ENCODE measurements at places on chromosomes 7 and 10.

GRCh38 chr10:759898-760477, 70.5 kb upstream of the DIP2C start:
- DNase-seq: no peak

GRCh38 chr7:138029941-138030340, 28.1 kb upstream of the CREB3L2 start:
- no peak for DNase-seq

DNA sequence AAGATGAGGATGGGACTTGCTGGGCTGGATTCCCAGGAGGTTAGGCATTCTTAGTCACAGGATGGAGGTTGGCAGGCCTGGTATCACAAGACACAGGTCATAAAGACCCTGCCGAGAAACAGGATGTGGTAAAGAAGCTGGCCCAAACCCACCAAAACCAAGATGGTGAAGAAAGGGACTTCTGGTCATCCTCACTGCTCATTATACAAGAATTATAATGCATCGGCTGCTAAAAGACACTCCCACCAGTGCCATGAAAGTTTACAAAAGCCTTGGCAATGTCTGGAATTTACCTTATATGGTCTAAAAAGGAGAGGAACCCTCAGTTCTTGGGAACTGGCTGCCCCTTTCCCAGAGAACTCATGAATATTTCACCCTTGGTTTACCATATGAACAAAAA, 345.5 kb upstream of the POM121L12 start:
- no peak for DNase-seq

- no peak for DNase-seq
These were observed 62.8 kb upstream of the CUX1 start for GRCh38 chr7:101754424-101755159.

- DNase-seq: no peak
These were observed 38.8 kb downstream of the DLG5 start for GRCh38 chr10:77887631-77888355.

- DNase-seq: no peak
These were observed 148.5 kb upstream of the AKR1E2 start for GRCh38 chr10:4677296-4678021.

DNA sequence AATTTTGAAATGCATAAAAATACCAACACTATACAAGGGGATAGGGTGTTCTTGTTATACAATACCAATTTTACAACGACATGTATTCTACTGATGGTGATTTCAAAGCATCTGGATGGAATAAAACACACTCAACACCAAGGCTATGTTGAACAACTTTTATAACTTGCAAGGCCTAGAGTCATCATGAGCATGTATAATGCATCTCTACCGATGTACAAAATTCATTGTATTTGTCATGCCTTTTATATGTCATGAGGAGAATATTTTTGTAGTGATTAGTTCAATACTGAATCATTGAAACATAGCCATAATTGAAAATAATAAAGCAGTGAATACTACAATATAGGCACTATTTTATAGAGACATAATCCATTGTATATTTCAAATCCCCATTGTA, 160.2 kb downstream of the ETV1 start:
- DNase-seq: no peak

- no peak for DNase-seq
These were observed 84.0 kb upstream of the PPP1R17 start for GRCh38 chr7:31603046-31603445.

DNA sequence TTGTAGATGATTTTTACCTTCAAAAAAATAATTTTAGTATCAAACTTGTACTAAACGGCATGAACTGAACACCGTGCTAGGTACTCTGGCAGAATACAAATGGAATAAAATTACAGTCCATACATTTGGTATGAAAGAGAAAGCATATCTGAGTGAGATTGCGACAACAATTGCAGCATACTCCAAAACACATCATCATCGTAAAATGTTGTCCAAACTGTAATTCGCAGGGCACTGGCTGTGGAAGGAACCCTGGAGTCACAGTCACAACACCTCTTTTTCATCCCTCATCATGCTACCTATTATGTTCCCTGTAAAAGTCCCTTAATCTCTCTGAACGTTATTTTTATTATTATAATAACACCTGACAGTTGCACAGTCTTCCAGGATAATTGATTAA, 13.5 kb downstream of the CREM start:
- DNase-seq: no peak

- no peak for DNase-seq
These were observed 375.3 kb downstream of the ADRA2A start for GRCh38 chr10:111452153-111452552.

DNA sequence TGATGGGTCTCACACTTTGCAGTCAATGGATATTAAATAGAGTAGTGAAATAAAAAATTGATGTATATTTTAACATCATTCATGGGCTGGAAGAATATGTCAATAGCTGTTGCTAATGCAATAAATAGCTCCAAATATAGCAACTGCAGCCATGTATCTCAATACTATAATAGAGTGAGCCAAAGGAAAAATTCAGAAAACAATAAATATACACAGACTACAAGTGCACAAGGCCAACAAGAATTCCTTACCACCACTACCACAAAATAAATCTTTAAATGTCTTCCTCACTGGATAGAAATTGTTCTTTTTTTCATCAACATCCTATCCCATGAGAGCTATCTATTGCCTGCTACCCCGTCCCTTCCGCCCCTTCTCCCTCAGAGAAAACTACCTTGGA, 113.1 kb upstream of the TRIM24 start:
- no peak for DNase-seq

DNA sequence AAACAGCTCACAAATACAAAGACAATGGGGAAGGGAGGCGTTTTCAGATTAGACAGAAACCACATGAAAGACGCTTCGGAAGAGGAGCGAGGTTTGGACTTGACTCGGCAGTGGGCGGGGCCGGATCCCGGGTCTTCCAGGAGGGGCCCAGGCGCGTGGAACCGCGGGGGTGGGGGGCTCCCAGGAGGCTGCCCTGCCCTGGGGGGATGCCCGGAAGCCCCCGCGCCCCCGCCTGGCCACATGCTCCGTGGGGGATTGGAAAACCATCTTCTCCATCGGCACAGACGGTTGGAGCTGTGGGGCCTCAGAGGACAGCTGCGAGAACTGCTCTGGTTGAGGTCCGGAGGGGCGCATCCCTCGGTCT, 186.0 kb upstream of the SHH start:
- no peak for DNase-seq

DNA sequence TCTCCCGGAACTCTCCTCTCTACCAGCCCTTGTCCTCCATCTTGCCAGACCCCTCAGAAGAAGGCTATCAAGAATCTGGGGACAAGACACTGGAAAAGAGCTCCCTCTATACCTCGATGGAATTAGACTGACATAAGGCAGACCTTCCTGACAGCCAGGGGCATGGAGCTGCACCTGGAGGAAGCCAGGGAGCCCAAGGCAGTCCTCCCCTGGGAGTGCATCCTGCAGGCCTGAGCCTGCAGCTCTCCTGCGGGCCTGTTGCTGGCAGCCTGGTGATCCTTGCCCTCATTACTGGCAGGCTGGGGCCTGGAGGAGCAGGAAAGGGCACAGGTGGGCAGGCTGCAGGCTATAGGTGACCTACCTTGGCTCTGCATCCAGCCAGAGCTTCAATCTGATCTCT, 323.4 kb downstream of the GRID1 start:
- no peak for DNase-seq

DNA sequence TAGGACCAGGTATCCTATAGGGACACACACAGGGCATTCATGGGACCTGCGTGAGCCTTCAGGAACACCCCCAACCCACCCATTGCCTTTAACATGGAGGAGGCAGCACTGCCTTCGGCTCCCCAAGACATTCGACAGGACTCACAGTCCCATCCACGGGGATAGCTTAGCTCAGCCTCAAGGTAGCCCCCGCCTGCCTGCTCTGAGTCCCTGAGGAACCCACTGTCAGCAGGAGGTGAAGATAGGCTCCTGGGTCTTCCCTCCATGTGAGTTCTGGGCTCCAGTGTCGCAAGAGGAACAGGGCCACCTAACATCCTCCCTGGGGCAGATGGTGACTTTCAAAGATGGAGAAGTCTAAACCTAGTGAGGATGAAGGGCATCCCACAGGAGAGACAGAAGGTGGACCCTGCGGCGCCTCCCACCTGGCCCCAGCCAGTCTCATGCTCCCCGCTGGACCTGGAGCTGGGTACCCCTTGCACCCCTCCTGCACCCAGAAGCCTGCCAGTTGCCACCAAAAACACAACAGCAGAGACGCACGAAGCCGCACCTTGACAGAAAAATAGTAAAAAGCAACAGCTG, 4.9 kb upstream of the ADIRF start:
- no peak for DNase-seq

DNA sequence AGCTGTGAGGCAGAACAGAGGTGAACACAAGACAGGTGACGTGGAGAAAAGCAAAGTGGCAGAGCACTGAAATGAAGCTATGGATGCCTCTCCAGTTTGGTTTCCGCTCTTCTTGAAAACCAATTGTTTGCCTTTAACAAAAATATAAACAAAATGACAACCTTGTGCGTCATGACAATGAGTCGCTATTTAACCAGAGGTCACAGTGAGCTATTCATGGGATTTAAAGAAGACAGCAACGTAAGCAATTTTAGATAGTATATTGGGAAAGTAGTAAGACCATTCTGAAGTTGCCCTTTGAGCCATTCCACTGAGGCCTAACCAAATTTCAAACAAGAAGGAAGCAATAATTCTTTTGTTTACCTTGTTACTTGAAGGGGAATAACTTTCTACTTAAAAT, 15.2 kb upstream of the LRRTM3 start:
- DNase-seq: no peak

DNA sequence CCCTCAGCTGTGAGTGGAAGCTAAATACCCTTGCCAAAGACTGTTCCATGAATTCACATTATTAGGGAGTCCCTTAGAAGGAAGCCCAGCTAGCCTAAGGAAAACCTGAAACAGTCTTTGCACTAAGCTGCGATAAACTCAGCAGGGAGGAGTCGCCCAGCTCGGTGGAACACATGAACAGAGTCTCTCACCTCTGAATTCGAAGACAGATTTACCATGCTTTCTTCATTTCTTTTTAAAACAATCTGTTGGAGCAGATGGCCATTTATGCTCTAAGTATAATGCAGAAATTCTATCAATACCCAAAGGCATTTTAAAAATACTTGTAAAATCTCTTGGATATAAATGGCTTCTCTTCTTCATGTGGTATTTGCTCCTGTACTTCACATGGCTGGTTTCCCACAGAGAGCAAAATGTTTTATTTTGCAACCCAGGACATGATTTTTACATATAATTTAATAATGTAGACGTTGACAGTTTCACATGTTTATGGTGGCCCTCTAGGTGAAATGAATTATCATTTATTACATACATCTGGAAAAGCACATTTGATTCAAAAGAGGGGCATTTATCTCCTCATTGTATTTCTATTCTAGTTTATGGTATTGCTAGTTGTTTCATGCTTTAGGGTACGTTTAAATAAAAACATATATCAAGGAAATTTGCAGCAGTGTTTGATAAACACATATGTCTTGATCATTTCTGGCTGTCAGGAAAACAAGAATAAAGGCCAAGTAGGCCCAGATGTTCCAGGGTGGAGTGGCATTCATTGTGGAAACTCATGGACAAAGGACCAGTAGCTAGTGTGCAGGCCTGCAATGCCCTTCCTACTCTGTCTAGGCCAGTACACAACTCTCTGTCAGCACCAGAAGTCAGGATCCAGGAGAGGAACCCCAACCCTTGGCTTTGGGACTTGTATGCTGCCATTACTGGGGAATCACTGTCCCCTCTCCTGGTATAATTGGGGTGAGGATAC, 52.2 kb downstream of the LRGUK start:
- DNase-seq: no peak

GRCh38 chr7:119007236-119007635, 782.7 kb downstream of the ANKRD7 start:
- DNase-seq: no peak

GRCh38 chr7:48904975-48905374, 19.4 kb upstream of the CDC14C start:
- no peak for DNase-seq

- no peak for DNase-seq
These were observed 724.5 kb downstream of the ANKRD7 start for GRCh38 chr7:118949031-118949430.

Data from CD4-positive, alpha-beta T cell treated with Interleukin-6 at 100 ng/mL for 8 hours (primary cell).